GM18507 (cell line): ENCODE measurements at places on chromosomes 4 and X.

GRCh38 chr4:93660036-93660435 is 168.5 kb upstream of the ATOH1 start:
- no peak for DNase-seq

DNA sequence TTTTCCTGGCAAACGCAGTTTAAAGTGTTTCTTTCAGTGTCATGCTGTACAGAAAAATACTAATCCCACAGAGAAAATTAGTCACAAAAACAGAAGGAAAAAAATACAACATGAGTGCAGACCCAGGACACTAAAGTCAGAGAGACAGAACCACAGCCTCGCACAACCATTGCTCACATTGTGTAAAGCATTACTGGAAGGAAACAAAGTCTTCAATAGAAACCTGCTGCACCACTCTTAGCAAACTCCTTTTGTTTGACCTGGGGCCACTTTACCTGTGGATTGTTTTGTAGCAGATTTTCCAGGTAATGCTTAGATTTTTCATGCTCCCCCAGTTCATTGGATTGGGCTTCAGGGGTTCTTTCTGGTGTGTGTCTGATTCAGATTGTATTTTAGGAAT is 131.8 kb upstream of the TMLHE start:
- DNase-seq, result no peak

DNA sequence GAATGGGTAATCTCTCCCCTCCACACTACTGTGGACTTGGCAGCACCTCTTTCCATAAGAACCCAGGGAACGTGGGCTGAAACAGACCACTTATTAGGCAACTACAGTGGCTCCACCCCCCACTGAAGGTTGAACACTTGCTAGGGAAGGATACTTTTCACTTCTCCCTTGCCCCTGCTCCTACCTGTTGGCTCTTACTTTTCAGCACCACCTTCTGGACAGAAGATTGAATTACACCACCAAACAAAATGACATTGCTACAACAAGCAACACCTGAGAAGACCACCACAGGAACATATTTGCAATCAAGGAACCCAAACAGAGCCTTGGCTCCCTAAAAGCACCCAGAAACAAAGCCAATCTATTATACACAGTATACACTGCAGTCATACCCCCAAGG is 132.1 kb upstream of the CXCL13 start:
- DNase-seq, result no peak

DNA sequence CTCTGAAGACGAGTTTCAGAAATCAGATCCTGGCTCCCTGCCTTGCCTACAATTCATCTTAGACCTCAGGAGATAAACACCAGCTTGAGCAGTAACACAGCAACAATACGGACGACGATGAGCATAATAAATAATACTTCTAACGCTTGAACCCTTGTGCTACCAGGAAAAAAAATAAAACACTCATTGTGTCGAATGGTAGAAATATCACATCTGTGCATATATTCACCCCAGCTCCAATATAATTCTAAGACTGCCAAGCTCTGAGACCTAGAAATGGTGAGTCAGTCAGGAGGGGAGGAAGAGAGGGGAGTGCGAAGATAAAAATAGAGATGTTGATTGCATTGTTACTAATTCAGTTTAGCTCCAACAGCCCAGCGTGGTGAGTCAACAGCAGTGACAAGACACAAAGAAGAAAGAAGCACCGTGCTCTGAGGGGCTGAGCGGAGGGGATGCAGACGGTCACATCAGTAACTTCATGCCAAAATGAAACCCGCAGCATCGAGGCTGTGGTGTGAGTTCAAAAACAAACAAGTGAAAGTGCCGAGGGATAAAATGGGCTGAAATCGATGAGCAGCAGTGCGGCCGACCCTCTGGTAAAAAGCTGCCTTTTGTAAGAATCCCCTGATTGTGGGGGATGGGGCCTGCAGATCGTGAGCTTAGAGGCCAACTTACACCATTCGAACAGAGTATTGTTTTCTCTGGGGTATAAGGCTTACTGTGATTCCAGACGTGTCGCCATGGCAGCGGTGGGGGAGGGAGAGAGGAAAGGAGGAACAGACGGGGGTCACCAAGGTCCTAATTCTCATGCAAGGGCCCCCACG is 150.4 kb downstream of the MGST2 start:
- no peak for DNase-seq

DNA sequence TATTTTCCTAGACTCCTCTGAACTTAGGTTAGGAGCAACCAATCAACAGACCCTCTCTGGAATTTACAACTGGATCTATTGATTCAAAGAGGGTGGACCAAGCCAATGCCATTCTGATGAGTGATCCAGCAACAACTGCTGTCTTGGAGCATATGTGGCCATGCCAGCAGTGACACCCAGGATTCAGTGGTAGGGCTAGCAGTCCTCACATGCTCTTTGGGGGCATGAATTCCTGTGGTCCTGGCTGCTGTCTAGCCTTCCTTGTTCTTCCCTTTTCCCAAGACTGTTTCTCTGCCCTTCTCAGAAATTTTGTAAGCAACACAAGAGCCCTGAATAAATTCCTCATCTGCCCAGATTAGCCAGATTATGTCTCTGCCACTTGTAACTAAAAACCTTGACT is 61.5 kb upstream of the GATB start:
- no peak for DNase-seq
